NAMALWA (cell line): ENCODE measurements at places on chromosomes 7 and 10.
A peak's percentile ranks its signal among the peaks of the same experiment; 100 is the strongest.

GRCh38 chr10:6208799-6209235 is 6.1 kb downstream of the PFKFB3 start:
- DNase-seq: peak; percentile 9

DNA sequence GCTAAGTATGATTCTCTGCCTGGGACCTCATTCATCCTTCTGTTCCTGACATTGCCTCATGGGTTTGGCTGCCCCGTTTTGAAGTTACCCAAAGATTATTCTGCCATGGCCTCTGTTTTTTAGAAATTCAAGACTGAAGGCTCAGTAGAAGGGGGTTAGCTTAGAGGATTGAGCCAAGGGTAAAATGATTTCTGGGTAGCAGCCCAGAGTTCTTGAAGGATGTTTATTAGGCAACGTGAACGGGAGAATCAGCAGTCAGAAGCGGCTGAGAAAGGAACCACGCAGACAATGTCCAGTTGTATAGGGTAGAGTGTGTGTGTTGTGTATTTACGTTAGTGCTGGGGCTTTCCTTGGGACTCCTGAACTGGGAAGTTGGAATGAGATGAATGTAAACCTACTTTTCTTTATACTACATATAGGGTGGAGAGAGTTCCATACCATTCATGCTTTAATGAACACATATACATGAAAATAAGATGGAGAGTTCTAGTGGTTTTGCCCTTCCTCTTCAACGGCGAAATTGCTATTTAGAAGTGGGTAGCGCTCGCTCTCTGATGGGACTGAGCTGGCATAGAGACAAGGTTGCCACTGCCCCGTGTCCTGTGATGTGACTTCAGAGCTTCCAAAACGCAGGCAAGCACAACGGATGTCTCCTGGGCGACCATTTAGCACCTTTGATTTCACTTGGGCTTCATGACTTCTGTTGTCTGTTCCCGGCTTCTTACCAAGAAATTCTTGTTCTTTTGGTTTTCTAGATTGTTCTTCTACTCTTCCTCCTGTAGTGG is 35.0 kb upstream of the IL15RA start:
- DNase-seq: no peak

DNA sequence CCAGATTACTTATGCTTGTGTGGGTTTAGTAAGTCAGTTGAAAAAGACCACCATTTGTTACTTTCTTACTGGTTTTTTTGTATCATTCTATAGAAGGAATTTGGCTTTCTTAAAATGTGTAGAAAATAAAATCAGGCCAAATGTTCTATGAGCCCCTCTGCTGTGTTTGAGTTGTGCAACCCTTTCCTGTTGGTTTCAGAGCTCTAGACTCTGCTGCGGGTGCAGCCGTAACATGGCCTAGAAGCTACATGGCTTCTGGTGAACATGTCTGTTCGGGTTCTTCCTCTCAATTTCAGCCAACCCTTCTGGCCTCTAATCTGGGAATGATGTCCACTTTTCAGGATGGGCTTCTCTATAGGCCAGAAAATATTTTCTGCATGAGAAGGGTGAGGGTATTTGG is 56.6 kb upstream of the RAB18 start:
- no peak for DNase-seq

DNA sequence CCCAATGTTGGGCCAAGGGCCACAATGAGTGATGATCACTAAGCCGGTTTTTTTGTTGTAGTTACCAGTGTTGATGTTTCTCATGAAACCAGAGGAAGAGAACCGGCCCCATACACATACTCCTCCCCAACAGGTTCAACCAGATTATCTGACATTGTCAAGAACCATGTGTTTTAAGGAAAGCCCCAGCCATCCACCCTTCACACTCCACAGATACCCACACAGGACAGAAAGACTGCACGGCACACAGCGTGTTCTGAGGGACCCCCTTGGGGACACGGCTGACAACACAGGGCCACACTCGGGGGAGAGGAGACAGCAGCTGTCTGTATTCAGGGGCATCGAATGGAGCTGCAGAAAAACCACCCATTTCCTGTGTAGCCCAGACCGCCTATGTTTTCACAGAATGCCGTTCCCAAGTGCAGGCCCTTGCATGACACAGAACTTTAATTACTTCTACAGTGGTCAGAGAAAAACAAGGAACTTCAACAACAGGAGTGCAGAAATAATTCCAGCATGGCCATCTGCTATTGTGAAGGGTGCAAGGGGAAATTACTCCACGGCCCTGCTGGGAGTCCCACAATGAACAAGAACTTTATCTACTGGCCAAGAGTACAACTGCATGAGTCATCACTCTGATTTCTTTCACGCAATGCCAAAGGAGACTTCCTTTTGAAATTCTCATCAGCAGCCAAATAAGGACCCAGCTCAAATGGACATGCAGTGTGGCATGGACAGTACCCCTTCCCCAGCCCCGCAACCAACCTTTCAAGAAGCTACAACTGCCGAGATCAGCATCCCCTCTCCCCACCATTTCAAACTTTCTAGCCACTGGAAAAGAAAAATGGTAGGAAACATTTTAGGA is 2.3 kb downstream of the KLF6 start:
- peak; percentile 69 for DNase-seq

DNA sequence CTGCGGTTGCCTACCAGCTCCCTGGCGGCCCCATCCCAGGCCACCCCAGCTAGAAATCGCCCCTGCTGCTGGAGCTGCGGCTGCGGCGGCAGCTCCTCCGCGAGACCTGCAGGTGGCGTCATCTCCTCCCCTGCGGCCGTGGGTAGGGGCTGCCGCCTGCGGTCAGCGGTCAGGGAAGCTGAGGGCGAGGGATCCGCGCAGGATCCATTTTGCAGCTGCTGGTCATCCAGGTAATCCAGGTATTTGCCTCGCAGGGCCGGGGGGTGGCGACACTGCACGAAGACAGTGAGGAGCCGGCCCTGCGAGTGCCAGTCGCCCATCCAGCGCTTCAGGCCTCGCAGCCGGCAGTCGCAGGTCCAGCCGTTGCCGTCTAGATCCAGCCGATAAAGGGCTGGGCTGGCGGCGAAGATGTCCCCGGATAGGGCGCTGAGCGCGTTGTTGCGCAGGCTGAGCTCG is 1.5 kb downstream of the TRIL start:
- no peak for DNase-seq

- DNase-seq: no peak
Observed at GRCh38 chr10:105681051-105681450, 1040.0 kb downstream of the SORCS3 start.

GRCh38 chr10:74821501-74821900 is 4.9 kb upstream of the KAT6B start:
- DNase-seq: no peak

DNA sequence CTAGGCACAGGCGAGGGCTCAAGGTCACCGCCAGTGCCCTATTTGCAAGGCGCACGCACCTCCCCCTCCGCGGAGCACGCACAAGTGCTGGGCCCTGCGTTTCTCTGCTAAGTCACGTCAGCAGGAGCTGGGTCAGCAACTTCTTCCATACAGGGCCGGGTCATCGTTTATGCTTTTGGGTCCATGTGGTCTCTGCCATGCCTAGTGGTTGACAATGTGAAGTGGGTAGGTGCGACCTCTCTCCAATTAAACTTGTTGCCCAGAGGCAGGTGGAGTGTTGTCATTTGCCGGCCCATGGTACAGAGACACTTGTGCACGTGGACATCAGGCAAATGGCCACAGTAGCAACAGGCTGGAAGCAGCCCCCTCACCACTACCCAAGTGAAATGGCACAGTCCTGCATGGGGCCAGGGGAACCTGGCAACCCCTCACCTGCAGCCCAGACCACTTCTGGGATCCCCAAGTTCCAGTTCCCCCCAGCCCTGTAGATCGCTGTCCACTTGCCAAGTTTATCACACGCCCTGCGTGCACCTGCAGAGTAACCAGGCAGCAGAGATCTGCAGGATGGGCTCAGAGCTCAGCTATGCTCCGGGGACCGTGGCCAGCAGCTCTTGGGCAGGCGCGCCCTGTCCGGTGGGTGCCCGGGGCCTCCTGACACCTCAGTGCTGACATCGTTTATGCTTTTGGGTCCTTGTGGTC is 86.1 kb upstream of the PPP2R2D start:
- DNase-seq: no peak

DNA sequence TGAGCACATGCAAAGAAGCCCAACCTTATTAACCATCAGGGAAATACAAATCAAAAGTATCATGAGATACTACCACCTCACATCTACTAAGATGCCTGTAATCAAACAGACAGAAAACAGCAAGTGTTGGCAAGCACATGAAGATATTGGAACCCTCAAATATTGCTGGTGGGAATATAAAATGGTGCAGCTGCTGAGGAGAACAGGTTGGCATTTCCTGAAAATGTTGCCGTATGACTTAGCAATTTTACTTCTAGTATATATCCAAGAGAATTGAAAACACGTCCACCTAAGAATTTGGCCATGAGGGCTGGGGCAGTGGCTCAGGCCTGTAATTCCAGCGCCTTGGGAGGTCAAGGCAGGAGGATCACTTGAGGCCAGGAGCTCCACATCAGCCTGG is 39.4 kb upstream of the TNRC18 start:
- no peak for DNase-seq

GRCh38 chr7:47282790-47283496 is 299.0 kb downstream of the TNS3 start:
- DNase-seq: no peak
